ENCODE measurements at places on chromosomes 3 and 15. TPM values are rescaled to one million over a fixed set of nuclear protein-coding genes. Genes with fewer than 3 reads are reported as not detected.

PLCH1 gene
- not detected for total RNA-seq

FETUB gene
- not detected for total RNA-seq

ZNF860 gene
- 2.8 TPM for total RNA-seq

TUSC7 gene
- not detected for total RNA-seq

IDH3A gene
- 38.9 TPM for total RNA-seq

RASL12 gene
- 0.52 TPM for total RNA-seq

RGMA gene
- total RNA-seq, result 2.9 TPM

GATA2 gene
- total RNA-seq, result 2.7 TPM

Data from articular chondrocyte of knee joint (primary cell).